Tracheal epithelial cell (primary cell): ENCODE measurements at places on chromosomes 3 and 15. TPM values are rescaled to one million over a fixed set of nuclear protein-coding genes. Genes with fewer than 3 reads are reported as not detected.

Gene C3orf85
- not detected in 2 replicates for total RNA-seq

Gene SLC28A2
- not detected in 2 replicates for total RNA-seq

Gene FANCD2OS
- total RNA-seq = not detected in 2 replicates

Gene NAALADL2
- total RNA-seq = 0.21 and 2.2 TPM in 2 replicates

Gene ZPLD1
- 1.7 and 12.8 TPM in 2 replicates for total RNA-seq

Gene CAND2
- total RNA-seq = 2.2 and 3.6 TPM in 2 replicates
